ENCODE measurements at places on chromosomes 2 and 18.

- no peak for DNase-seq
These were observed 508.9 kb downstream of the FBXO15 start for GRCh38 chr18:73638709-73639108.

- no peak for DNase-seq
These were observed 87.4 kb downstream of the MYO5B start for GRCh38 chr18:50107468-50107977.

- no peak for DNase-seq
These were observed 157.4 kb downstream of the GLI2 start for GRCh38 chr2:120892967-120893667.

DNA sequence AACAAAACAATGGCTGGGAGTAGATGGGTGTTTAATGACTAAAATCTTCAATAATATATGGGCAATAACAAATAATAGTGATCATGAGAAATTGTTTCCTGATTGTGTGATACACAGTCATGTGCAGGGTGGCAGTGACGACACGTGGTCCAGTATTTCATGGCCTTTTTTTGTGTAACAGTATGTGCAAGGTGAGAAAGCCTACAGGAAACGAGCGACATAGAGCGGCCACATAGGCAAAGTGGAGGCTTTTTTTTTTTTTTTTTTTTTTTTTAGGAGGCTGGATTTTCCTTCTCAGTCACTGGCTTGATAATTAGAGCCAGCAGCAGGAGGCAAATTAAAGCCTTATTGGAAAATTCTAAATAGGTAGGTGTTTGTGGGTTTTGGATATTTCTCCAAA lies 123.7 kb downstream of the MYO3B start:
- no peak for DNase-seq

DNA sequence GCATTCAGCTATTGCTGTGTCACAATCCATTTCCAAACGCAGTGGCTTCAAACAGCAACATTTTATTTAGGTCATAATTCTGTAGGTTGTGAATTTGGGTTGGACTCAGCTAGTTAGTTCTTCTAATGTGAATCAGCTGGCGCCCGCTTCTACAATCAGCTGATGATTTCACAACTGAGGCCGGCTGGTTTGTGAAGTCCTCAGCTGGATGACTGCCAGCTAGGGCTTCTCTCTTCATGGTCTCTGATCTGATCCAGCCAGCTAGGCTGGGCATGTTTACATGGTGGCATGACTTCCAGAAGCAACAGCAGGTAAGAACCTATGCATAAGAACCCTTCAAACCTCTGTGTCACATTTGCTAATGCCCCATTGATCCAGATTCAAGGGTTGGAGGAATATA lies 172.0 kb downstream of the SLC4A10 start:
- DNase-seq = no peak

DNA sequence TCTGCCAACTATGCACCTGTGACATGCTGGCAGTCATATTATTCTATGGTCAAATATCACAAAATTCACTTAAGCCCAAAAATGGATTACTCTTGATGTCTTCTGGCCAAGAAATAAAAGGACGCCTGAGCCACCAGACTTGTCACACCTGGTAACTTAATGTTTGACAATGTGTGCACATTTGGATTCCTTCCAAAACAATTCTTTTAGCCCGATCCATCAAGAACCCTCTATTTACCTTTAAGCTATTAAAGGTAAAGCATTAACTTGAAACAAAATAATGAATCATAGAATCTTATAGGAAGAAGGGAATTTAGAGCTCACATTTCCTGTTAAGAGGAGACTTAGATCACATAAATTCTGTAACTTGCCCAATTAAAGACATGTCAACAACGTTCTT lies 46.5 kb upstream of the NFU1 start:
- no peak for DNase-seq

Data from NCI-H1694 (cell line).